ENCODE measurements at places on chromosomes 5 and 9.
A peak's percentile ranks its signal among the peaks of the same experiment; 100 is the strongest.

DNA sequence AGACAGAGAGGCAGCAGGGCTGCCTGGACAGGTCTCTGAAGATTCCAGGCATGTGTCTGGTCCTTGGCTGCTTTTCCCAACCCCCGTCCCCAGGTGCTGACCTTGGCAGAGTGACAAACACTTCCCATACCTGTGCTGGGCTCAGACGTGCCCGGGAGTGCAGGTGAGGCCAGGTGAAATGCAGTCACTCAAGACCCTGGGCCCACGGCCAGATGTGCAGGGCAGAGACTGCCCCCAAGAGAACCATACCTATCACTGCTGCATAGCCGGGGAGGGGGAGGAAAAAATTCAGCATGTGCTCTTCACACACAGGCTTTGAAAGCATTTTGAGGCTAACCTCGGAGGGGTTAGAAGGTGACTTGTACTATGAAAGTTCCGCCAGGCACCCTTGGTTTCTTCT lies 22.6 kb downstream of the CCNJL start:
- no peak for DNase-seq

- no peak for DNase-seq
Observed at GRCh38 chr5:115623658-115624057, 2.2 kb downstream of the TMED7 start.

GRCh38 chr5:923281-923873 lies 30.7 kb downstream of the TRIP13 start:
- peak; percentile 41 for DNase-seq

GRCh38 chr5:17224858-17225511 lies 7.6 kb downstream of the BASP1 start:
- peak; percentile 84 for DNase-seq

GRCh38 chr9:26325444-26325829 lies 567.2 kb downstream of the CAAP1 start:
- peak; percentile 34 for DNase-seq

- DNase-seq: peak; percentile 87
Observed at GRCh38 chr5:57298985-57299491, 125.2 kb downstream of the GPBP1 start.

DNA sequence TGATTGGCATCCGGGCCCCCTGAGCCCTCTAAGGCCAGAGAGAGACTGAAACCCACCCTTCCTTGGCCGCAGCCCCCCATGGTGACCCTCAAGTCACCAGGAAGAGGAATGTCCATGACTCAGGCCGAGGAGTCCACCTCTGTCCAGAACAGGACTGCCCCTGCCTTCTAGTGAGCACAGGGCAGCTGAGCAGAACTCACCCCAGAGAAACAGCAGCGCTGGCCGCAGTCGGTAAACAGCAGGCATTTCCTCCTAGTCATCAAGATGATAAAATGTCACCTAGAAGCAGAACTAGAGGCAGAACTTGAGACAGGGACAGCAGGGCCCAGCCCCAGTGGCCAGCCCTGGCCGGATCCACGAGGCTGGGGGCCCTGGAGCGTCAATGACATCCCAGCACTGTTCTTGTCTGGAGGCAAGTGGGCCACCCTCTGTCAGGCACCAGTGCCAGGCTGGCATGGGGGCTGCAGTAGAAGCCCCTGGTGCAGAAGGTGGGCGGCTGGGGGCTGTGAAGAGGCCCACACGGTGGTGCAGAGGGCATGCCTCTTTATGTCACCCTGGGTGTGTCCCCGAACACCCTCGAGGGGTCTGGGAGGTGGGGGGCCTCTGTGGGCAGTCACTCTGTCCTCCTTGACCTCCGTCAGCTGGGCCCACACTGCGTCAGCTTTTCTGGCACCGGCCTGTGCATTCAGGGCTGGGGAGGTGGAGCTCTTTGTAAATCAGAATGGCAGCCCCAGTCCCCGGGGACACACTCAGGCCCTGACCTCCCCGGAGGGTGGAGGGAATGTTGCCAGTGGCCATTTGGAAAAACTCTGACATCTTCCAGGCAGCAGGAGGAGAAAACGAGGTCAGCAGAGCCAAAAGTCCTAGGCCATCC lies 83.0 kb downstream of the NTNG2 start:
- DNase-seq: no peak

GRCh38 chr5:95449460-95449859 lies 58.3 kb downstream of the FAM81B start:
- peak; percentile 54 for DNase-seq

DNA sequence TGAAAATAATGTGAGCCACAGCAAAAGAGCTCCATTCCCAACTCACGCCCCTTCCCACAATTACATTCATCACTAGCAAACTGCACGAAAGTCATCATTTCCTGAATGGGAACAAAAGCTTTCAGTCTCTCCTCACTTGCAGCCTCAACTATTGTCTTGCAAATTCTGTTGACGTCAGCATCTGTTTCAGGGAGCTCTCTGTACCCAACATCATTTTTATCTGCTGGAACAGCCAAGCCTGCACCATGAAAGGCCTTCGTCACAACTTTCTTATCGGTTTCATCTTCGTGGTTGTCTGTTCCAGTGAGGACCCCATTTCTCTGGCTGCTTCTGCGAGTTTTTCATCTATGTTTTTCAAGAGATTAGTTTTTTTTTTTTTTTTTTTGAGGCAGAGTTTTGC lies 14.3 kb upstream of the RNF130 start:
- DNase-seq: no peak

Measured in amniotic epithelial cell (primary cell).